Mesenteric fat pad (tissue), 1 donor: ENCODE measurements at places on chromosomes 7 and 10. TPM values are rescaled to one million over a fixed set of nuclear protein-coding genes. Genes with fewer than 3 reads are reported as not detected.

DNA sequence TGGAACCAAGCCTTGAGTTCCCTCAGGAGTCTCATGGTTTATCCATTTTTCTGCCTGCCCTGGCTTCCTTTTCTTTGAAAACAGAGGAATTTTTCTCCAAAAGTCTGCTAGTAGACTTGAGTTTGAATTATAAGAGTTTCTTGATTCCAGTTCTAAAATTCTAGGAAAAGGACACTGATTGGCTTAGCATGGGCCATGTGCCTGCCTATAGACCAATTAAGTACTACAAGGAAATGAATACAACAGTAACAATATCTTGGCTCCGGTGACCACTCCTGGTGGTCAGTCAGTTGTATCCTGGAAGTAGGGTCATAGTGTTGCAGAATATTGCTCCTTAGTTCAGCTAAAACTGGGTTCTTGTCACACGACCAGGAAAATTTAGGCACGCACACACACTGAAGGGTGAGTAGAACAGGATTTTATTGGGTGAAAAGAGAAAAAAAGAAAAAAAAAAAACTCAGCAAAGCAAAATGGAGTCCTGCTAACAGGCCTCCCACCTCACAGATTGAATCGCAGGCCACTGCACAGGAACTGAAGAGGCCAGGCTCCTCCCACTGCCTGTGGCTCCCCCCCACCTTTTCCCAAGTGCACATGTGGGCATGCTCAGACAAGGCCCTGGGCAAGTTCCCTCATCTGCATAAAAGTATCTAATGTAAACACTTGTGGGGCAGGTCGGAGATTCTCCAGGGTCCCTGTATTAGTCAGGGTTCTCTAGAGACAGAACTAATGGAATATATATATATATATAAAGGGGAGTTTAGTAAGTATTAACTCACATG, 155.1 kb downstream of the LYZL1 start:
- DNase-seq = no peak

GRCh38 chr10:72335394-72336258, 19.1 kb downstream of the DNAJB12 start:
- DNase-seq = no peak

GRCh38 chr10:18219146-18219545, 78.9 kb downstream of the CACNB2 start:
- DNase-seq = no peak

Gene PKD1L1
- total RNA-seq = 0.58 TPM

- DNase-seq = no peak
These were observed 576.5 kb downstream of the PTPRN2 start for GRCh38 chr7:158010961-158011693.

GRCh38 chr10:70354556-70354955, 27.9 kb downstream of the LRRC20 start:
- no peak for DNase-seq
